ENCODE measurements at places on chromosomes 6 and 20.

- H3K36me3 ChIP-seq, result no peaks in the 10 kb centered on the region
- peaks cover 2% of the 10 kb centered on the region for H3K27me3 ChIP-seq
- DNase-seq, result no peak
- no peak overlapping the region for H3K27ac ChIP-seq
Measured at GRCh38 chr6:107594736-107595135, 104.8 kb downstream of the SOBP start.

GRCh38 chr6:20870493-20870892, 336.2 kb downstream of the CDKAL1 start:
- no peaks in the 10 kb centered on the region for H3K36me3 ChIP-seq
- DNase-seq, result no peak
- no peaks in the 10 kb centered on the region for H3K4me1 ChIP-seq
- no peak overlapping the region for H3K27ac ChIP-seq

DNA sequence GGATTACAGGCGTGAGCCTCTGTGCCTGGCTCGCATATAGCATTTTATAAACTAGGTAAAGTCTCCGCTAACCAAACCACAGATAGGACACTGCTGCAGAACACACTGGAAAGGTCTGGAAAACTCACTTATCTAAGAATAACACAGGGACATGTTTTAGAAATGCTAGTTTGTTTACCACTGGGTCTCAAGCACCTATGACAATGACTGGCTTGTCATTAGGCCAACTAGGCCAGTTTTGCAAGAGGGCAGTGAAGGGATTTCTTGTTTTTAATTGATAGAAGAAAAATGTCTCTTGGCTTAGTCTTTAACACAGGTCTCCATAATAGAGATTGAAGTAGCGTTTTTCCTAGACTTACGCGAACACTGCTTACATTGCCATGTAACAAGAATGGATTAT, 201.4 kb downstream of the TMEM242 start:
- H3K27ac ChIP-seq, result no peak overlapping the region
- H3K27me3 ChIP-seq, result no peaks in the 10 kb centered on the region
- H3K4me3 ChIP-seq, result no peak overlapping the region
- no peak for DNase-seq
- H3K4me1 ChIP-seq, result no peaks in the 10 kb centered on the region

DNA sequence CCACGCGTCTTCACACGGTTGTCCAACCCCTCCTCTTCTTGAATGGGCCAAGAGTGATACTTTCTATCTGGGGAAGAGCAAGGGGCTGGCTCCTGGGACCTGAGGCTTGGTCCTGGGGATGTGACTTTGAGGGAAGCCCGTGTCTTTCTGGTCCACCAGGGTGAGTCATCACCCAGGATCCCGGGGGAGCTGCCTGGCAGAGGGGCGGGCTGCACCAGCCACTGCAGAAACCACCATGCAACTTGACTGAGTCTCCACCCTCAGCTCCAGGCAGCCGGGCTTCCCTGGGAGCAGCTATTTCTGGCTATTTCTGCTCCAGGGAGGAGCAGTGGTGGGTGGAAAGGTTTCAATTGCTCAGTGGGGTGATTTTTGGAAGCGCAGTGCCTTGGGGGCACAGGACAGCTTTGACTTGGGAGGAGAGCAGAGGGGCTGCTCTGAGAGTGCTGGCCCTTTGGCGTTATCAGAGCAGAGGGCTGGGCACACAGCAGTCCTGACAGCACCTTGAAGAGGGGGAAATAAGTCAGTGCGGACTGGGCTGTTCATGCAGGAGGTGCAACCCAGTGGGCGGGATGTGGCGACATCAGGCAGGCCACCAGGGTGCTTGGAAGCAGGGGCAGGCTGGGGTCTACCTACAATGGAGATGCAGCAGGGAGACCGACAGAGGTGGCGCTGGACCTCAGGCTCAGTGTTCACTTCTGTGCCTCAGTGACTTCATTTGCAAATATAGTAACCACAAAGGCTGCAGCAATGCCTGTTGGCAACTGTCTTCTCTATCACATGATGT, 45.1 kb upstream of the FAM83D start:
- H3K36me3 ChIP-seq, result peaks cover 5% of the 10 kb centered on the region
- H3K4me1 ChIP-seq, result peaks cover 47% of the 10 kb centered on the region
- H3K27ac ChIP-seq, result no peak overlapping the region
- no peak overlapping the region for H3K4me3 ChIP-seq
- DNase-seq, result no peak
- no peaks in the 10 kb centered on the region for H3K27me3 ChIP-seq

DNA sequence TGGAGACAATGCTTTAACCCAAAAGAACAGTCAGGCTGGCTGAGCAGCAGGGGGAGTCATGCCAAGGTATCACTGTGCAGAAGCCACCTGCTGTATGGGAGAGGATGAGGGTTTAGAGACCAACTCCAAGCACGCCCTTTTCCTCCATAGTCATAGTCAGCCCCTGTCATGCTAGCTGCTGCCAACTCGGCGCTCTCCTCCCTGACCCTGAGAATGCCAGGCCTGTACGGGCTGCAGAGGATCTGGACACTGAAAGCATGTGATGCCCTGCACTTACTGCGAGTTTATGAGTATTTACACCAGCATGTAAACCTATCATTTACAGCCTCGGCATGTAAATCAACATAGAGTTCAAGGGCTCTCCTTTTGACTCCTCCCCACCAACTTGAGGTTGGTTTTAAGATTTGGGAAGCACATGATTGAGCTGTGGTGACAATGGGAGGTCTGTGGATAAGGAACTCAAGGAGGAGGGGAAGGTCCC, 11.7 kb upstream of the SCUBE3 start:
- H3K27me3 ChIP-seq, result peaks cover 26% of the 10 kb centered on the region
- H3K27ac ChIP-seq, result no peak overlapping the region
- H3K36me3 ChIP-seq, result no peaks in the 10 kb centered on the region
- no peak for DNase-seq
- H3K4me3 ChIP-seq, result no peak overlapping the region

- no peak overlapping the region for H3K4me3 ChIP-seq
- no peak overlapping the region for H3K27ac ChIP-seq
- H3K4me1 ChIP-seq, result no peaks in the 10 kb centered on the region
Measured at GRCh38 chr6:3643921-3644738, 107.4 kb downstream of the PXDC1 start.

GRCh38 chr6:133396984-133397348, 155.8 kb downstream of the EYA4 start:
- H3K27ac ChIP-seq, result no peak overlapping the region
- no peak overlapping the region for H3K4me3 ChIP-seq
- H3K4me1 ChIP-seq, result no peaks in the 10 kb centered on the region
- no peak for DNase-seq
- H3K27me3 ChIP-seq, result no peaks in the 10 kb centered on the region
- H3K36me3 ChIP-seq, result no peaks in the 10 kb centered on the region

DNA sequence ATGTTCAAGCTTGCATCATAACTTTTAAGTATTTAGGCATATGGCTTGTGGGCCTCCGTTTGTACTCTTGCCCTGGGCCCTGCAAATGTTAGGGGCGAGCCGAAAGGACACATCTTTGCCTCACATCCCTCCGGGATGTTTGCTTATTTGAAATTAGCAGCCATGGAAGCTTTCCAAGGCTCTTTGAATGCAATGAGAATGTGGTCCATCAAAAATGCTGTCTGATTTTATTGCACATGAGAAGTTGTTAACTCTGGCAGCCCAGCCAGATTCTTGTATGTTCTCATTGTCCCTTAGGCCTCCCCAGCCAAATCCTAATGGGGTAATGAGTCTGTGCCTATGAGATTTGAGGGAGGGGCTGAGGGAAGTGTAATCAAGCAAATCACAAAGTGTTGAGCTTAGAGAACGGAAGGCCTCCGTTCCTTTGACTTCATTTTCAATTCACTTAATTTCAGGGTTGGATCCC, 261.2 kb upstream of the MARCKS start:
- DNase-seq, result no peak
- H3K27ac ChIP-seq, result no peak overlapping the region
- H3K4me1 ChIP-seq, result no peaks in the 10 kb centered on the region
- no peaks in the 10 kb centered on the region for H3K27me3 ChIP-seq

DNA sequence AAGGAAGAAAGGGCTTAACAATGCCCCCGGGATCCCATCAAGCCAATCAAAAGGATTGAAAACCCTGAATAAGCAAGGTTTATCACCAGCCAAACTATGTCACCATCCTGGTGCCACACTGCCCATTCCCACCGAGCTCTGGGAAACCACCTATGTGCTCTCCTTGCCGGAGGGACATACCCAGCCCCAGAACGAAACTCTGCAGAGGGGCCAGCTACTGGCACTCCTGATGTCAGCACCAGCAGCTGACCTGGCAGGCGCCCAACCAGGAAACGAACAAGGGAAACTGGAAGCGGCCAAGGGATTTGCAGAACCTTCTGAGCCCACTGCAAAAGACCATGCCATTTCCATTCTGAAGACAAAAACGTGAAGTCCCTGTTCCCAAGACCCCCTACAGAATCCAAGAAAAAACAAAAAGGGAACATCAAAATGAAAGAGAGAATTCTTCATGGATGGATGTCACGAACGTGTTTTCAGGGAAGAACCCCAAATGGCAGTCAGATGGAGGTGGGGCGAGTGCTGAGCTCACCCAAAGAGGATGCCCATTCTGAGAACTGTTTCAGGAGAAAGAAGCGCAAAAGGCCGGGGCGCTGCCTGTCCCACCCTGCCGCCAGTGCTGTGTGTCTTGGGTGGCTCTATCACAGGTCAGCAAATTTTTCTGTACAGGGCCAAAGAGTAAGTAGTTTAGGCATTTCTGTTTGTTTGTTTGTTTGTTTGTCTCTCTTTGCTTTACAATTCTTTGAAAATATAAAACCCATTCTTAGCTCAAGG, 305.2 kb downstream of the ESR1 start:
- H3K27ac ChIP-seq, result no peak overlapping the region
- DNase-seq, result no peak
- no peaks in the 10 kb centered on the region for H3K4me1 ChIP-seq
- H3K36me3 ChIP-seq, result no peaks in the 10 kb centered on the region
- H3K4me3 ChIP-seq, result no peak overlapping the region
- H3K27me3 ChIP-seq, result no peaks in the 10 kb centered on the region

DNA sequence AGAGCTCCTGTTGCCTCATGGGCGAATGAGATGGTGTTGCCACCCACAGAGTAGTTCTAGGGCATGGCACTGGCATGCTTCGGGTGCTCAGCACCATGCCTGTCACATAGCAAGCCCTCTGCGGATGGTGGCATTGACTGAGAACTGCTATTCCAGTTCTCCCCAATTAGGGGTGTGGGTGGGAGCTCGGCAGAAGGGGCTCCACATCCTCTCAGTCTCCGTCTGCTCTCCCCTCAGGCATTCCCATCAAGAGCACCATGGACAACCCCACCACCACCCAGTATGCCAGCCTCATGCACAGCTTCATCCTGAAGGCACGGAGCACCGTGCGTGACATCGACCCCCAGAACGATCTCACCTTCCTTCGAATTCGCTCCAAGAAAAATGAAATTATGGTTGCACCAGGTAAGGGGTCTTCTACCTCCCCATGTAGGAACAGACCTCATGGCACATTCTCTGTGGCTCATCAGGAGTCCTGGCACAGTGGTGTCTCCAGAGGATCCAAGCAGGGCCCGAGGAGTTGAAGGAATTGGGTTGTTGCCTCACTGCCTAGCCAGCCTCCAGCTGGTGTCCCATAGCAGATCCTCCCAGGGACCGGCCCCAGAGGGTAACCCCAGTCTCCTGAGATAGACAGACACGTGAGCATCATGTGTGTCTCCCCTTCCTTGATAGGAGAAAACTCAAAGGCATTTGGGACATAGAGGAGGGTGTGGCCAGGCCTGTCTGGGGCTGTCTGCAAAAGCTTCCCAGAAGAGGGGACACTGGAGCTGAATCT, 18.4 kb downstream of the DYNLRB1 start:
- no peak overlapping the region for H3K4me3 ChIP-seq
- no peaks in the 10 kb centered on the region for H3K27me3 ChIP-seq
- DNase-seq, result no peak
- no peak overlapping the region for H3K27ac ChIP-seq
- peaks cover 82% of the 10 kb centered on the region for H3K36me3 ChIP-seq

DNA sequence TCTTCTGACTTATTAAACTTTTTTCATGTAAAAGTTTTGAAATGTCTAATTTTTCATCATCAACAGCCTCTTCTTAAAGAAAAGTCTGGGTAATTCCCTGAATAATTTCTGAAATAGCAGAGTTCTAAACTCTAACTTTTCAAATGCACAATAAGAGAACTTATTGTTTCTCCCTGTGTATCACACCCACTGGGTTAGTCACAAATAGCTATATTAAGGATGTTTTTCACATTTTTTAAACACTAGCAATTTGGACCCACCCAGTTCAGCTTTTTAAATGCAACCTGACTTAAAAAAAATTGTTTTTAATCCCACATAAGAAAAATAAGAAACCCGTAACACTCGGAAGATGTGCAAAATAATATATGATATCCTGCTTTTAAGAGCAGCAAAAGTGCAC, 61.4 kb upstream of the UTRN start:
- H3K4me3 ChIP-seq, result no peak overlapping the region
- H3K27ac ChIP-seq, result no peak overlapping the region
- no peaks in the 10 kb centered on the region for H3K27me3 ChIP-seq
- no peak for DNase-seq

DNA sequence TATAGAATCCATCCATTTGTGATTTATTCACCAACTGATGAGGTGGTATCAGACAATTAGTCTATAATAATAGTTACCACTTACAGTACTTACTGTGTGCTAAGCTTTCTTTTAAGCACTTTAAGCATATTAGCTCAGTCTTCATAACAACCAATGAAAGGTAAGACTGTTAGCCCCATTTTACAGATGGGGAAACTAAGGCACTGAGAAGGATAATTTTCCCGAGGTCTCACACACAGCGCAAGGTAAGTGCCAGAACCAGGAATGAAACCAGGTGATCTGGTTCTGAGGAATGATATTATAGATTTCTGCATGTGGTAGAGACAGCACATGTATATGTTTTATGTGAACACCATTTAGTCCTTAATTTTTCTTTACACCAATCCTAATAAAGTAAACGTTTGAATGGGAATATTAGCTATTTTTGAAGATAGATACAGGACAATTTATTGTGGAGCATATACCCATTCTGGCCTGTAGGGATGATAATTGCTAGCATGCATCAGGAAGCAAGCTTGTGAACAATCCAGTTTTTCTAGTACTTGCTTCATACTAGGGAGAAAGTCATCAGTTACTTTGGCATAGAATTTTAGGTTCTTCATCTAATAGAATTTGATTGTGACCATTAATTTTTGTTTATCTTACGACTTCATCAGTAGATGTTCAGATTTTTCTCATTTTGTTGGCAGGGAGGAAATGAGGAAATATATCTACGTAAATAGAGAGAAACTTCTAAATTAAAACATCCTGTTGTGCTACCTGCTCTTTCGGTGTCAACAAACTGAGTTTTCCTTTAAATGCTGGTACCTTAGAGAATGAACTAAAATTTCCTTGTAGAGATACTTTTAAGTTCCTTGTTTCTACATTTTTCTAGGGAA, 3.0 kb downstream of the YWHAB start:
- no peak for DNase-seq
- peak overlapping the region; percentile 91 for H3K4me3 ChIP-seq
- no peaks in the 10 kb centered on the region for H3K27me3 ChIP-seq
- H3K4me1 ChIP-seq, result peaks cover 44% of the 10 kb centered on the region
- H3K27ac ChIP-seq, result peak overlapping the region; percentile 31
